ENCODE measurements at places on chromosomes 4 and X. TPM values are rescaled to one million over a fixed set of nuclear protein-coding genes. Genes with fewer than 3 reads are reported as not detected.

GRCh38 chr4:72375073-72375736 lies 193.8 kb downstream of the ADAMTS3 start:
- H3K4me3 ChIP-seq: no peak overlapping the region
- H3K4me1 ChIP-seq: no peaks in the 10 kb centered on the region

DNA sequence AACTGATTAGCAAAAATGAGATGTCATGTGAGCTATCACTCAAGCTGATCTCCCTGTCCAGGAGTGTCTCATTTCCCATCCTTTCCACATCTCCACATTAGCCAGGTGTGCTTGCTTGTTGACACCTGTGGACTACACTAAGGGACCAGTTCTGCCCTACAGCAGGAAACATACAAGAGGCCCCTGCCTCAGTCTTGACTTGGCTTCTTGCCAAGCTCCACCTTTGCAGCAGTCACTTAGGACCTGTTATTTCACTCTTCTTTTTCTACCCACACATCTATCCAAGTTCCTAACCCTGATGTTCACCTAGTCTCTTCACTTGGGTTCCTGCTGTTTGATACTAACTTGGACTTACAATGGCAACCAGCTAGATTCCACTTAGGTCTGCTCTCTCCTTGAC lies 13.2 kb downstream of the FRMD7 start:
- peak overlapping the region; percentile 0 for H3K27ac ChIP-seq
- H3K27me3 ChIP-seq: no peaks in the 10 kb centered on the region
- no peak for DNase-seq
- H3K4me1 ChIP-seq: peaks cover 38% of the 10 kb centered on the region

GRCh38 chr4:169070895-169071218 lies 60.8 kb upstream of the CBR4 start:
- no peak for DNase-seq
- no peaks in the 10 kb centered on the region for H3K27me3 ChIP-seq
- H3K4me1 ChIP-seq: peaks cover 48% of the 10 kb centered on the region
- H3K4me3 ChIP-seq: no peak overlapping the region
- H3K36me3 ChIP-seq: no peaks in the 10 kb centered on the region
- H3K27ac ChIP-seq: peak overlapping the region; percentile 98

- peaks cover 41% of the 10 kb centered on the region for H3K4me1 ChIP-seq
- H3K4me3 ChIP-seq: no peak overlapping the region
- no peak overlapping the region for H3K27ac ChIP-seq
- peaks cover 3% of the 10 kb centered on the region for H3K36me3 ChIP-seq
These were observed 14.0 kb downstream of the RTL5 start for GRCh38 chrX:72117636-72118210.

DNA sequence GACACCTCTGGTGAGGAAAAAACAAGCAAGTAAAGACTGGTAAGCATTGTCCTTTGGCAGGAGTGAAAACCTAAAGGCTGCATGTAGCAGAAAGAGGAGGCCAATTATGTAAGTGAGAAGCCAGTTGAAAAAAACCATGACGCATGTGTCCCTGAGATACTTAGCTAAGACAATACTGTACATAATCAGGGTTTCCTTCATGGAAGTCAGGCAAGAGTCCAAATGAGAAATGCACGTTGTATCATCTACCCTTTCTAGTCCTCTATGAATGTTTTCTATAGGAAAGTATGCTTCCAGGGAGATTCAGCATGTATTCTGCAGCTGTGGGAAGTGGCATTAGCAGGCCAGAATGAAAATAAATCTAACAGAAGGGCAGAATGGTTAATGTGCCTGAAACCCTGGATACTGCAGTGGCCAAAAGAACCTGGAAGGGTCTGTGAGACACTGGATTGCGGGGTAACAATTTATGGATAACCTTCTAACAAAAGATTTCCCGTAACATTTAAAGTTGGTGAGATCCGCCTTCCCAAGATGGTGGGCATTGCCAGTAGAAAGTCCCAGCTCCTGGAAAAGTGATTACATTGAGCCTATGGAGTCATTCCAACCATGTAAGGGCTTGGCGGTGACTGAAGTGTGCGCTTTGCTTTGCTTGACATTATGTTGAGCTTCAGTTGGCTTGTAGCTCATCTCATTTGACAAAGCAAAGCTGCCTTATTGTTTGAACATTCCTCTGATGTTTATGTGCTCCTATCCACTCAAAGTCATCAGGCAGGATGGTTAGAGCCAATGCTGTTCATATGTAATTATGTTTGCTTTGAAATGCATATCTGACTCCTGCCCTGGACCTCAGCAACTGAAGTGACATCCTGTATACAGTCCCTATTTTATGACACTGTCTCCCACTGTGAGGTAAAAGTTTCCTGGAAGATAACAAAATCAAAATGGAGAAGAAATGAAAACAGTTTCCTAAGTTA lies 200.4 kb downstream of the ARHGAP24 start:
- no peak overlapping the region for H3K27ac ChIP-seq
- no peak for DNase-seq
- H3K36me3 ChIP-seq: no peaks in the 10 kb centered on the region
- H3K4me3 ChIP-seq: no peak overlapping the region
- peaks cover 18% of the 10 kb centered on the region for H3K4me1 ChIP-seq

GRCh38 chr4:52098618-52099017 lies 47.5 kb downstream of the SPATA18 start:
- H3K4me3 ChIP-seq: no peak overlapping the region
- no peak for DNase-seq
- H3K27ac ChIP-seq: no peak overlapping the region
- H3K36me3 ChIP-seq: no peaks in the 10 kb centered on the region
- peaks cover 27% of the 10 kb centered on the region for H3K4me1 ChIP-seq
- H3K27me3 ChIP-seq: no peaks in the 10 kb centered on the region

GRCh38 chr4:66906314-66906713 lies 639.0 kb downstream of the CENPC start:
- H3K27ac ChIP-seq: no peak overlapping the region
- no peak for DNase-seq
- no peaks in the 10 kb centered on the region for H3K27me3 ChIP-seq
- H3K4me3 ChIP-seq: no peak overlapping the region
- H3K36me3 ChIP-seq: no peaks in the 10 kb centered on the region

DNA sequence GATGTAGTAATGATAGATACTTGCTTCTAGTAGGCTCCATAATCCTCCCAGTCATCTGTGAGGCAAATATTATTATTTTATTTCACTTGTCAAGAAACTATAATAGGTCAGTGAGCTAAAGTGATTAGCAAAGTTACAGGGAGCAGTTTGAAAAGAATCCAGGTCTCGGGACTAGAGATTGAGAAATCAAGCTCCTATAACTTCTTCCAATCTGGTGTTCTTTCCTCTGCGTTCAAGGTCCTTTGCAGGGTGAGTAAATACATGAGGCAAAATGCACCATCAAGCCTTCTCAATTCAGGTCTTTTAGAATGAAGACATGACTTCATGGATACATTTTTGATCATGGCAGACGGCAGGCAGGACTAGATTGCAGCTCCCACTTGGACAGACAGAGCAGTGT lies 150.4 kb downstream of the FRAS1 start:
- H3K4me1 ChIP-seq: peaks cover 32% of the 10 kb centered on the region
- H3K27me3 ChIP-seq: no peaks in the 10 kb centered on the region
- no peaks in the 10 kb centered on the region for H3K36me3 ChIP-seq
- DNase-seq: no peak
- peak overlapping the region; percentile 22 for H3K27ac ChIP-seq
- H3K4me3 ChIP-seq: no peak overlapping the region

DNA sequence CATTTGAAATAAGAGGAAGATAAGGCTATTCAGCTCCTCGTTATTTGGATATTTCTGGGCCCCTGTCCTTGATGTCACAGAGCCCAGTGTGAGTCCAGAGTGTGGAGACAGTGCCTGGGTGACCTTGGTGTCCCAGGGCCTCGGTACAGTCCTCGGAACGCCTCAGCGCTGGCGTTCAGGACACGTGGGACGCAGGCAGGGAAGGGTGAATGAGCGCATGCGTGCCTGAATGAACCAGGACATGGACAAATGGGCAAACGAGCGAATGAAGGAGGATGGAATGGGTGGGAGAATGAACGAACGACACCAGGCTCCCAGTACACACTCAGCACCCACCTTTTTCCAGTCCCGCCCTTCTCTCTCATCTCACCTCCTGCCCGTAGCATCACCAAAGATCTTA lies 44.2 kb downstream of the EVC start:
- no peak overlapping the region for H3K27ac ChIP-seq
- no peak overlapping the region for H3K4me3 ChIP-seq
- DNase-seq: peak; percentile 19
- H3K36me3 ChIP-seq: peaks cover 33% of the 10 kb centered on the region
- H3K4me1 ChIP-seq: no peaks in the 10 kb centered on the region

- DNase-seq: no peak
- no peak overlapping the region for H3K27ac ChIP-seq
- no peaks in the 10 kb centered on the region for H3K4me1 ChIP-seq
These were observed 57.8 kb downstream of the PPP1R2C start for GRCh38 chrX:42720209-42720608.

DNA sequence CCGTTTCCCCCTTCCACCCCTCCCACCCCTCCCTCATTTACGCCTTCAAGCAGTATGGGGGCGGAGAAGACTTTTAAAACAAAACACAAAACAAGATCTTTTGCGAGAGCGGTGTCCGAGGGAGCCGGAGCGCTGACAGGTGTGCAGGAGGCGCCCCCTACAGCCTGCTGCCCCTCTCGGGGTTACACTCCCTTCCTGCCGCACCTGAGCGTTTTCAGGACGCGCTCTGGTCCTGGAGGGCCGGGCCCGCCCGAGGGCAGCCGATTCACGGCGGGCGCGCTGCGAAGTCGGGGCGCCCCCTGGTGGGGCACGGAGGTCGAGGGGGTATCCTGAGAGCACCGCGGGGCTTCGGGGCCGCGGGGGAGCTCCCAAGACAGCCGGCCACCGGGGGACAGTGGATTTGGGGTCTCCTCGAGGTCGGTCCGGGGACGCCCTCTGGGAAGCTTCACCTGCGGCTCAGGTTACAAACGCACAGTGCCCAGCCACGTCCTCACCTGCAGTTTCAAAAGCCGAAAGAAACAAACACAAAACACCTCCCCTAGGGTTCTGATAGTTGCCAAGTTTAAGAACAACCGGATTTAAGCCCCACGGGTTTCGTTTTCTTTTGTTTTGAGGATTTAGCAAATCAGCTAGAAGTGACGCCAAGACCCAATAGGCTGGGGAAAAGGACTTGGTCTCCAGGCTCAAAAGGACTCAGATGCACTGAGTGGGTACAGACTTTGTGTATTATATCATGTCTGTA lies 8.0 kb upstream of the NEUROG2 start:
- H3K27ac ChIP-seq: no peak overlapping the region
- H3K4me3 ChIP-seq: peak overlapping the region; percentile 73
- no peaks in the 10 kb centered on the region for H3K36me3 ChIP-seq
- peak; percentile 83 for DNase-seq
- H3K4me1 ChIP-seq: peaks cover 5% of the 10 kb centered on the region

DNA sequence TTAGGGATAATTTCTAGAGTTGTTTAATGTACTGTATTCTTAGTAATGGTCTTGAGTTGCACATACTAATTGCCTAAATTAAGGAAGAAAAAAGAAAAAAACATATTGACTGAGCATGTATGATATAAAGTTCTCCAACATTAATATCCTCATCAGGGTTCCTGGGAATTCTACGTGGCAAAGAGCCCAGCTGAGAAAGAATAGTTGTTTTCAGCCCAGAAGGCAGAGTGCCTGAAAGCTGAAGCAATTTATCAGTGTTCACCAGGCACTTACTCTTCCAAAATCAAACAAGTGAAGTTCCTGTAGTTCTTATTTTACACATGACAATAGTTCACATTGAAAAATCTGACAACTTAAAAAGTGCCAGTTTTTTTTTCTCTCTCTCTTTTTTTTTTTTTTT lies 27.7 kb downstream of the YIPF7 start:
- no peaks in the 10 kb centered on the region for H3K4me1 ChIP-seq
- no peak overlapping the region for H3K4me3 ChIP-seq
- no peak for DNase-seq
- H3K27ac ChIP-seq: no peak overlapping the region
- no peaks in the 10 kb centered on the region for H3K36me3 ChIP-seq

- H3K4me1 ChIP-seq: peaks cover 7% of the 10 kb centered on the region
- peak within 1 kb of the TSS; percentile 74 for H3K4me3 ChIP-seq
- H3K36me3 ChIP-seq: no peaks in the 10 kb centered on the region
- H3K27ac ChIP-seq: peak within 1 kb of the TSS; percentile 37
- H3K27me3 ChIP-seq: peaks cover 1% of the 10 kb centered on the region
These were observed at the start of gene KLHL13 for GRCh38 chrX:118116713-118117550. KLHL13 (minus strand) TSS chrX:118116810; CDS start chrX:118028473, 88,337 bp downstream.

SLC2A9 gene
- 4.8 TPM for total RNA-seq

PRKG2 gene
- total RNA-seq: 0.90 TPM

FATE1 gene
- not detected for total RNA-seq

FGB gene
- total RNA-seq: 0.64 TPM
